Gastroesophageal sphincter (tissue), 4 donors: ENCODE measurements at places on chromosomes 2 and 18.
A peak's percentile ranks its signal among the peaks of the same experiment; 100 is the strongest.

DNA sequence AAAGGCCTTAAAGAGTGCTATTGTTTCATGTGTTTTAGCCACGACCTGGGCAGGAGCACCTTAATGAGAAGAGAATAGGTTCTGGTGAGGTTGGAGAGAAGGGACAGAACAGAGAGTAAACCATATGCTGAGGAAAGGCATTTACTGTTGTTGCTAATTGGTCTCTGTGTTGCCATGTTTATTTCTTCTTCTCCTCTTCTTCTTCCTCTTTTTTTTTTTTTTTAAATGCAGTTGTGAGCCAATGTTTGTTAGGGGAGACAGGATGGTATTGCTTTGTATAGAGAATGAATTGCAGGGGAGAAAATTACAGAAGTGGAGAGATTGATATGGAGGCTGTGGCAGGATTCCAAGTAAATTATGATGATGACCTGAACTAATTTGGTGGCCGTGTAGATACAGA, 2.6 kb downstream of the SCN9A start:
- ATAC-seq: no peak

GRCh38 chr2:88596141-88596830, 31.0 kb downstream of the EIF2AK3 start:
- no peak for ATAC-seq

- no peak for ATAC-seq
Observed at GRCh38 chr18:79935925-79936324, 15.5 kb downstream of the SLC66A2 start.

DNA sequence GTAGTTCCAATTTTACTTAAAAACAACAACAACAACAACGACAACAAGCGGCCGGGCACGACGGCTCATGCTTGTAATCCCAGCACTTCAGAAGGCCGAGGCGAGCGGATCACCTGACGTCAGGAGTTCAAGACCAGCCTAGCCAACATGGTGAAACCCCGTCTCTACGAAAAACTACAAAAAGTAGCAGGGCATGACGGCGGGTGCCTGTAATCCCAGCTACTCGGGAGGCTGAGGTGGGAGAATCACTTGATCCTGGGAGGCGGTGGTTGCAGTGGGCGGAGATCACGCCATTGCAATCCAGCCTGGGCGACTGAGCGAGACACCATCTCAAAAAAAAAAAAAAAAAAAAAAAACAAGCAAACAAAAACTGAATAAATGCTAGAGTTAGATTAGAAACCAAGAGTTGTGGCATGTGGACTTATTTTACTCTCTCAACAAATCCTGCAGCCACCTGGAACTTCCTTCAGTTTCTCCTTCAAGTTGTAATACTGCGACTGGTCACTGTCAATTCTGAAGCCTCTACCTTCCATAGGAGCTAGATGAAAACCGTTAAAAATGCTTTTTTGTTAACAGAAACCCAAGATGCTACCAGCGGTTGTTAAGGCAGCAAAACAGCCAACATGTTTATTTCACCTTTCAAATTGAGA, 1.3 kb downstream of the ATP5F1A start:
- no peak for ATAC-seq

DNA sequence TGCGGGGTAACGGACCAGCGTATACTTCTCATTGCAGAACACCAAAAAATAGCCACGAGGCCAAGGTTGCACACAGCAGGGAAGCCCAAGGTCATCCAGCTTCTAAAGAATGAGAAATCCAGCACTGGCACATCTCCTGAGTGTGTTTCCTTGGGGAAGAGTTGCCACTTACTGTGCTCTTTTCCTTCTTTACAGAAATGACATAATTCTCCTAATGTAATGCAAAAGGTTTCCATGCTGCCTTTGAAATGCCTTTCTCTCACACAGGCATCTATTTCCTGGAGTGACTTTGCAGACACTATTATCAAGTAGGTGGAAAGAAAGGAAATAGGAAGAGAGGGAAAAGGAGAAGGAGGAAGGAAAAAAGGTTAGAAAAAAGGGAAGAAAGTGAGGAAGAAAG, 862.1 kb upstream of the CELF4 start:
- ATAC-seq: no peak

- peak; percentile 61 for ATAC-seq
Observed at GRCh38 chr2:218471982-218472381, 53.1 kb downstream of the VIL1 start.

DNA sequence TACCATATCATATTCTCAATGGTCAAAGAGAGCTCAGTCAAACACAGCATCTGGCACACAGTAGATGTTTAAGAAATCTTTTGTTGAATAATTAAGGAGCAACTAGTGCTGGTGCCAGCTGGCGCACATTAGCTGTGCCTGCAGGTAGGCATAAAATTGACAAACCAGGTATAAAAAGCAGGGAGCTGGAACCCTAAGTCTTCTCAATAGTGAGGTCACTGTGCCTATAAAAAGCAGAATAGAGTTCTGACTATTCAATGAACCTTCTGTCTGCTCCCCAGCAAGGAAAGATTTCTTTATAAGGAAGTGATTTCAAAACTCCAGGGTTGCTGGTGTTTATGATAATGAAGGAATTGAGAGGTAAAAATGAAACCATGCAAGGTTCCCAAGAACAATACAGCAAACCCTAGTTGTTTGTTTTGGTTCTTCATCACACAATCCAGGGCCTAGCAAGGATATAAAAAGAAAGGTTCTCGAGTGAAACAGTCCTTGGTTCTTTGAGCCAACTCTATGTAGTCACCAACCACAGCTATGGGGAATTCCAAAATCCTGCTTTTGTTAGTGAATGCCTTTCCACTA, 76.1 kb downstream of the THADA start:
- peak; percentile 56 for ATAC-seq

DNA sequence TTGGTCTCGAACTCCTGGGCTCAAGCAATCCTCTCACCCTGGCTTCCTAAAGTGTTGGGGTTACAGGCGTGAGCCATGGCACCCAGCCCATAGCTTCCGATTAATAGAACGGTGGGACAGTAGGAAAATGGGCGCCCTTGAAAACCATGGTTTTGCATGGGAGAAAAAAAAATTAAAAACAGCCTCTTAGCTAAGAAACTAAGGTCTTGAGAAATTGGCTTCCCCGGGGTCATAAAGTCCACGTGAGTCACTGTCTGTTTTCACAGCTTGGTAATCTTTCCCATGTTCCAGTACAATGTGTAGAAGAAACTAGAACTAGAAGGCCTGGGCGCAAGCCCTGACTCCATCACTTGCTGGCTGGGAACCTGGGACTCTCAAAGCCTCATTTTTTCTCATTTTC, 20.7 kb downstream of the B3GNT2 start:
- peak; percentile 56 for ATAC-seq

GRCh38 chr2:54477896-54478295, 21.8 kb downstream of the SPTBN1 start:
- ATAC-seq: no peak

GRCh38 chr2:171578127-171578803, 56.0 kb downstream of the CYBRD1 start:
- no peak for ATAC-seq
